ENCODE measurements at places on chromosomes 6 and 20. TPM values are rescaled to one million over a fixed set of nuclear protein-coding genes. Genes with fewer than 3 reads are reported as not detected.

Gene PLG
- not detected for total RNA-seq

Gene HSPA1B
- 126 TPM for total RNA-seq

Gene CD24
- total RNA-seq, result not detected

Gene MYO6
- 28.0 TPM for total RNA-seq

Gene FAM83C
- total RNA-seq, result not detected

Gene RBL1
- total RNA-seq, result 13.6 TPM

Gene DEFB124
- total RNA-seq, result not detected

Gene MKKS
- 6.2 TPM for total RNA-seq

Gene CDH26
- not detected for total RNA-seq

Gene AKAP12
- 383 TPM for total RNA-seq

Gene KHDC1L
- total RNA-seq, result not detected

Gene PPP1R14C
- not detected for total RNA-seq

Gene NKX2-4
- total RNA-seq, result not detected
